Activated CD4-positive, CD25-positive, alpha-beta regulatory T cell (primary cell): ENCODE measurements at places on chromosomes 6 and 20.

- no peak for DNase-seq
These were observed 88.7 kb downstream of the ZHX3 start for GRCh38 chr20:41228858-41229257.

DNA sequence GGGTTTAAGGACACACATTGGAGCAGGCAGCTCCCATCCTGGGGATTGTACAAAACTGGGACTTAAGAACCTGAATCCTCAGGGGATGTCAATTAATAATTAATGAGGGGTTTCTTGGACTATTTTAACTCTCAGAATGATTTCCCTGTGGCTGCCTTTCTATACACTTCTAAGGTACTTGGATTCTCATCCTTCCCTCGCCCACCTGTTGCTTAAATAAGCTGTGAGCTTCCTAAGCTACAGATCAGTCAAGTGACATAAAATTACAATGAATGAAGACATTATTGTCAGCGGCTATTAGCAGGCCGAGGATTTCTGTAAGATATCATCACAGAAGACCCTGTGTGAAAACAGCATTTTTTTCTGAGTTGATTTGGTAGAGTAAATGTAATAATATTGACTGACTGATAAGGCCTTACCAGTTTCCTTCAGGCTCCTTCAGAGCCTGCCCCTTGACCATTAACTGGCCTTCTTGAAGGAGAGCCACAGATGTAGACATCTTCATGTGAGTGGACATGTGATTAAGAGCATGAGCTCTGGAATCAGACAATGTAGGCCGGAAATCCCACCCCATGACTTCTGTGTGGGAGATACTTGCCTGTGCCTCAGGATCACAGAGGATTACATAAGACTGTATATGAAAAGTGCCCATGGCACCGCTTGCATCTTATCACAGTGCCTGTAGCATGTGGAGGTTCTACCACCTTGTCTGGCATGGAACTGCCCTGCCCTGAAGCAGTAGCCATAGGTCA is 101.7 kb downstream of the TULP4 start:
- DNase-seq, result no peak

GRCh38 chr20:25286917-25287316 is 39.0 kb downstream of the PYGB start:
- no peak for DNase-seq

DNA sequence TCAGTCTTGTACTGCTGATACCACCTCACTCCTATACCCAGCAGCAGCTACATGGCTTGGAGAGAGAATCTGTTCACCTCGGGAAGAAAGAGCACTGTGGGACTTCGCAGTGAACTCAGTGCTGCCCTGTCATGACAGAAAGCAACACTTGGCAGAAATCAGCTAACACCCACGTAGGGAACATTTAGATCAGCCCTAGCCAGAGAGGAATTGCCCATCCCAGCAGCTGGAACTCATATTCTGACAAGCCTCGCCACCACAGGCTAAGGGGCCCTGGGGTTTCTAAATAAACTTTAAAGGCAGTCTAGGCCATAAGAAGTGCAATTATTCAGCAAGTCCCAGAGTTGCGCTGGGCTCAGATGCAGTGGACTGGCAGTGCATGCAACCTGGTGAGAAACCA is 1266.8 kb downstream of the GRIK2 start:
- no peak for DNase-seq

- DNase-seq, result no peak
These were observed 12.2 kb downstream of the KCNK17 start for GRCh38 chr6:39302011-39302410.

- no peak for DNase-seq
These were observed 21.1 kb upstream of the TAGAP start for GRCh38 chr6:159065759-159066329.

DNA sequence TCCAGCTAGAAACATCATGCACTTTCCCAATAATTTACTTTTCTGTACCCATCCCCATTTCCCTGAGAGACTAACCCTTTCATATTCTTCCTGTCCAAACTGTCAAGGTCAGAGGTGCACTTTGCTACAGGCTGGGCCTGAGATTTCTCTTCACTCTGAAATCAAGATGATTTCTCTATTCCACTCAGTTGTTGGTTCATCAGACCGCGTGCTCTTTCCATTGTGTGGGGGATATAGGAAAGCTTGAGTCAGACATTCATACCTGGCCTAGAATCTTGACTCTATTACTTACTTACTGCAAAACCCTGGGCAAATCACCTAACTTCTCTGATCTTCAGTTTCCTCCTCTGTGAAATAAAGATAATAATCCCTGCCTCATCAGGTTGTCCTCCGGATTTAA is 4.7 kb upstream of the ZDHHC14 start:
- DNase-seq, result no peak

- no peak for DNase-seq
These were observed 186.3 kb downstream of the PLCB4 start for GRCh38 chr20:9255171-9255570.

DNA sequence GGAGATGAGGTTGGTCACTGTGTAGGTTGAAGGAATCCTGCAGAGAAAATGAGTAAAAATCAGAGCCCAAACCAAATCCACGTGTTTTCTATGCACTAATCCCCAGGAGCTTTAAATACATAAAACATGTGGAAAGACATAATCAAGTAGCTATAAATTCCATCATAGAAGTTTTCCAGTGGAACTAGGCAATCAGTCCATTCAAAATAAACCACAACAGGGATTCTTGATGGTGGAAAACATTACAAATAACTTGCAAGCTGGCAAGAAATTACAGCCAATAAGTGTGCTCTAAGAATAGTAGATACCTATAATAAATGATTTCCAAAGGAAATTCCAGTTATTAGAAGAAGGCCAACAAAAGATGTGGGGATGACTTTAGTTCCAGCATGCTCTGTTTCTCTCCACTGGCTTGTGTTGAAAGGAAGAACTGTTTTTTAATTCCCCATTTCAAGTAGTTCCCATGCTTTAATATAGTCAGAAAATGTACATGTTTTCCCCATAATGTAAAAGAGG is 49.8 kb upstream of the ADGRG6 start:
- DNase-seq, result no peak

- DNase-seq, result no peak
These were observed 19.4 kb upstream of the MUC21 start for GRCh38 chr6:30964075-30964474.

DNA sequence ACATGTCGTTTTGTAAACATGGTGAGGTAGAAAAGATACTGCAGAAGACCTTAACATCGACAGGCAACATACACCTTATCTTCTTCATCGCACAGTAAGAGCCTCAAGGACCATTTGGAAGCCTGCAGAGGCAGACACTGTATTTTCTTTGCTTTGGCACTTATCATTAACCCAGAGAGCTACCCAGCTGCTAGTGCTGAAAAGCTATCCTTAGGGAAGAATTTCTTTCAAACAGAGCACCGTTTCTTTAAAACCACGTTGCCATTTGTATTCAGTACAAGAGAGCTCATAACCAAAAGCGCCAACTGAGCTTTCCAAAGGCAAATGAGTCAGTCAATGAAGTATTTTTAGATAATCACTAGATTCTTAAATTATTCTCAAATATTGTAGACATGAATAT is 306.6 kb downstream of the EPM2A start:
- DNase-seq, result no peak

DNA sequence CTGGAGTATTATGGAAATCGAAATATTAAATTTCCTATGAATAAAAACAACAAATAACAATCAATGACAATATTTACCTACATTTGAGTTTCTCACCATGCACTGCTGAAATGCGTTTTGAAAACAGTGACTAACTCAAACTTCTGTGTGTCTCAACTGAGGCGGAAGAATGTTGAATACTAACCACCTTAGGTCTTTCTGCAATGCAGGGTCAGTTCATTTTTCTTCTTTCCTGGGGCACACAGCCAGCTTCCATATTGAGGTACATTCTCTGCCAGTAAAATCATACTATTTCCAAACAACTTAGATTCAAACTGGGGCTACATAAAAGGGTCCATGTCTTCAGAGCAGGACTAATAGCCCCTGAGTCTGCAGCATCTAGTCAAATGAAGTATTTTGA is 310.1 kb downstream of the UTRN start:
- no peak for DNase-seq

DNA sequence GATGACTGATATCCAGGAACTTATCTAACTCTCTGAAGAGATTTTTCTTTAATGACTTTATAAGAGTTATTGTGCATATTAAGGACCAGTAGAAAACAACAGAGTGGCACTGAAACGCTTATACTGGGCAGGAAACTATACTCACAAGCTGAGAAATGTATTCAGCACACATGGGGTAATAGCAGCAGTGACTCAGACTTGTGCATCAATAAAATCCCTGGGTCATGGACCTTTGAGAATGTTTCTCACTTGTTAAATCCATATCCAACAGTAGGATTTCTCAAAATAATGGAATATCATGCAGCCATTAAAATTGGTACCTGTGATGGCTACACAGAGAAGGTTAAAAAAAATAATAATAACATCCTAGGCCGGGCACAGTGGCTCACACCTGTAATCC is 219.5 kb downstream of the BTBD9 start:
- no peak for DNase-seq

DNA sequence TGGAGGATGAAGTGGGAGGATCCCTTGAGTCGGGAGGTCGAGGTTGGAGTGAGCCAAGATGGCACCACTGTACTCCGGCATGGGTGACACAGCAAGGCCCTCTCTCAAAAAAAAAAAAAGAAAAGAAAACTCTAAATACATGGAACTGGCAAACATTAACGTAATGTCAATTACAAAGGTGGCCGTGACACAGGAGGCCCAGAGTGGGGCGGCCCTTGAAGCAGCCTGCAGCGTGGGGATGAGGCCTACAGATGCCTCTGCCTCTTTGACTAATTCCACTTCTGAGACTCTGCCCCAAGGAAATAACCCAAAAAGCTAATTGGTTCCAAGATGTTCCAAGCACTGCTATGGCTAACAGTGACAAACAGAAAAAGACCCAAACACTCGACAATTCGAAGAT is 21.2 kb downstream of the ZBTB46 start:
- no peak for DNase-seq

GRCh38 chr6:154595538-154595937 is 85.1 kb upstream of the CNKSR3 start:
- DNase-seq, result no peak

DNA sequence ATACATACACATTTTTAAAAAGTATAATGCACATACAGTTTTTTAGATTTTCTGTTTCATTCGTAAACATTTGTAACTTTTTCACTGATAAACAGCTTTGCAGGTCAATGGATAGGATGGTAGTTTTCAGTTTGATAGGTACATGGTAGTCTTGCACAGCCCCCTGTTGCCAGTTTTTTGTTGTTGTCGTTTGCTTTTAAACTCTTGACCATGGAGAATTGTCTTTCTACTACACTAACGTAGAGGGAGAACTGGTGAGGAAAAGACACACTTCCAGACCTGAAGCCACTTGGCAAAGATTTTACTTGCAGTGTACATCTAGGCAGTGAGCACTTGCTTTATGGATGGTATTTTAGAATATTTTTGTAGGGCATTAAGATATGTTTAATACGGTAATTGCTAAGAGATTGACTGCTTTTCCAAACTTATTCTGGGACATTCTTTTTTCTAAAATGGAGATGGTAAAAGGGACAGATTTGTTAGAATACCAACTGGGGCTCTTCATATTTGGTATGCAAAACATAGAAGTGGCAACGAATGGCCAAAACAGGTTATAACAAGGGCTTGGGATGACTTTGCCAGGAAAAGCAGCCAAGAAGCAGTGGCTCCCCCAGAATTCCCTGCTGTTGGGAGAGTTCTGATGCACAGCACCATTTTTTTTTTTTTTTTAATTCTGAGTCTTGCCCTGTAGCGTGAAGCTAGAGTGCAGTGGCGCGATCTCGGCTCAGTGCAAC is 1.5 kb downstream of the PYGB start:
- DNase-seq, result no peak

GRCh38 chr6:8888468-8888867 is 453.1 kb upstream of the SLC35B3 start:
- no peak for DNase-seq

DNA sequence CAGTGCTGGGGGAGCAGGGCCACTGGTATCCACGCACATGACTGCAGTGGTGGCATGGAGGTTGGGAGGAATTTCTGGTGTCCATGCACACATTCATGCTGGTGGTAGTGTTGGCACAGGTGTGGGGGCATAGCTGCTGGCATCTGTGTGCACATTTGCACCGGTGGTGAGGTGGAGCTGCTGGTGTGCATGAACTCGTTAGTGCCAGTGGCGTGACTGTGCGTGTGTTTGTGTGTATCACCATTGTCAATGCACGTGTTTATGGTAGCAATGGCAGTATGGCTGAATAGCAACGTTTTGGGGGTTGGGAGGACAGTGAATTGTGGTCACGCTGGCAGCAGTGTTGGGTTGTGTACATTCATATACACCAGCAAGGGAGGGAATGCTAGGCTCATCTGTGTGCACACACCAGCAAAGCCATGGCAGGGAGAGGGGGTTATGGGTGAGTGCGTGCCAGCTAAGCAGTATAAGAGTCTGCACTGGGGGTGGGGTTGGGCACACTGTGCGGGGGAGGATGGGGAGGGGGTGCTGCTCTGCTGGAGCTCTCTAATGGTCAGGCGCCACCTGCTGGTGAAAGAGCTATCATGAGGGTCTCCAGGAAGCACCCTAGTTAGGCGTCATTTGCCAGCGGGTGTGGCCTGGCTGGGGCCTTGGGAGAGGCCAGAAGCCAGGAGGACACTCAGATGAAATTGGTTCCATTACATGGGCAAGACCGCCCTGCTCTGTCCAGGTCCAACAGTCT is 626.1 kb upstream of the ID4 start:
- DNase-seq, result no peak

GRCh38 chr20:53736757-53737395 is 143.2 kb upstream of the ZNF217 start:
- no peak for DNase-seq

- DNase-seq, result peak; percentile 27
These were observed 27.9 kb downstream of the SDCBP2 start for GRCh38 chr20:1301031-1301529.

- no peak for DNase-seq
These were observed 119.7 kb upstream of the ZFP64 start for GRCh38 chr20:52311209-52311794.

- no peak for DNase-seq
These were observed 99.8 kb downstream of the TMEM242 start for GRCh38 chr6:157223511-157223910.

DNA sequence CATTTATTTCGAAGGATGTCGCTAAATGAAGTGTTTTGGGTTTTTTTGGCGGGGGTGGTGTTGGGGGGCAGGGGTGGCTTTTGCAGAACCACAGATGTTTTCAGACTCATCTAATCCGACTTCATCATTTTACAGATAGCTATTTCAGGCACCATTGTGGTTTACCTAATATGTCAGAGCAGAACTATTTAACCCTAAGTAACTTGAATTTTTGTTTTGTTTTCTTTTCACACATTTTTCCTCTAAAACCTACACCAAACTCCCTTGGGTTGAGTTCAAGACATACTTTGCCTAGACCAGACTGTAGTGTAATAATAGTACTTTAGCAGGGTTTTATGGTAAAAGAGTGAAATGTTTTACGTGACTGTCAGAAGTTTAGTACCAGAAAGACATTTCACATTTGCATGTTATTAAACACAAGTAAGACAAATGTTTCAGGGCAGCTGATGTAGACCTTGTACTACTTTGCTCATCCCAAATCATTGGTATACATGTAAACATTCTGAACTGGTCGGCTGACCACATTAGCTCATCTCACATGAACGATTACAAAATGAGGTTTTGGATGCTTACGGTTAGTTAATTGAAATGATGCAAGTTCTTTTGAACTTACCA is 37.7 kb downstream of the MAP3K4 start:
- no peak for DNase-seq
